ENCODE measurements at places on chromosomes 2 and 18.

- no peak for DNase-seq
These were observed 139.3 kb upstream of the CTNNA2 start for GRCh38 chr2:79373358-79374130.

DNA sequence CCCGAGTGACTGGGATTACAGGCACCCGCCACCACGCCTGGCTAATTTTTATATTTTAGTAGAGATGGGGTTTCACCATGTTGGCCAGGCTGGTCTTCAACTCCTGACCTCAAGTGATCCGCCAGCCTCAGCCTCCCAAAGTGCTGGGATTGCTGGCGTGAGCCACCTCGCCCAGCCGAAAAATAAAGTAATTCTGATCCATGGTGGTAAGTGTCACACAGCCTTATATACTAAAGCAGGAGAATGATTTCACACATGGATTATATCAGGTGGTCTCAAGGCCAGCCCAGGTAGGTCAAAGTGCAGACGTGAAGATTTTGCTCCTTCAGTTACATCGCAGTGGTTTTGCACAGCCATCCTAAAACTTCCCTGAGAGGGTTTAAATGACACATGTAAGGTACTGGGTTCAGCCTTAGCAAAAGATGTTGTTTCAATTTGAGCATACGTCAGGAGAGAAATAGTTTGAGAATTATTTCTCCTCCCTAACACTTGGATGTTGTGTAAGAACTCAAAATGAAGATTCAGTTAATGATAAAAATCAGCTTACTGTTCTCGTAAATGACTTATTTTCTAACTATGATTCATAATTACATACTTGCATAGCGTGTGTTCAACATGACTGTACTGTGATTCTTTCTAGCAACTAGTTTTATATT, 93.0 kb upstream of the SLC39A10 start:
- DNase-seq = peak; percentile 19

GRCh38 chr2:174561972-174562370, 35.6 kb downstream of the WIPF1 start:
- DNase-seq = no peak

- DNase-seq = no peak
These were observed 6.7 kb upstream of the B3GNT2 start for GRCh38 chr2:62189196-62189595.

GRCh38 chr2:117931978-117932377, 81.9 kb downstream of the CCDC93 start:
- no peak for DNase-seq

GRCh38 chr18:34695310-34695709, 14.8 kb upstream of the DTNA start:
- DNase-seq = peak; percentile 78

DNA sequence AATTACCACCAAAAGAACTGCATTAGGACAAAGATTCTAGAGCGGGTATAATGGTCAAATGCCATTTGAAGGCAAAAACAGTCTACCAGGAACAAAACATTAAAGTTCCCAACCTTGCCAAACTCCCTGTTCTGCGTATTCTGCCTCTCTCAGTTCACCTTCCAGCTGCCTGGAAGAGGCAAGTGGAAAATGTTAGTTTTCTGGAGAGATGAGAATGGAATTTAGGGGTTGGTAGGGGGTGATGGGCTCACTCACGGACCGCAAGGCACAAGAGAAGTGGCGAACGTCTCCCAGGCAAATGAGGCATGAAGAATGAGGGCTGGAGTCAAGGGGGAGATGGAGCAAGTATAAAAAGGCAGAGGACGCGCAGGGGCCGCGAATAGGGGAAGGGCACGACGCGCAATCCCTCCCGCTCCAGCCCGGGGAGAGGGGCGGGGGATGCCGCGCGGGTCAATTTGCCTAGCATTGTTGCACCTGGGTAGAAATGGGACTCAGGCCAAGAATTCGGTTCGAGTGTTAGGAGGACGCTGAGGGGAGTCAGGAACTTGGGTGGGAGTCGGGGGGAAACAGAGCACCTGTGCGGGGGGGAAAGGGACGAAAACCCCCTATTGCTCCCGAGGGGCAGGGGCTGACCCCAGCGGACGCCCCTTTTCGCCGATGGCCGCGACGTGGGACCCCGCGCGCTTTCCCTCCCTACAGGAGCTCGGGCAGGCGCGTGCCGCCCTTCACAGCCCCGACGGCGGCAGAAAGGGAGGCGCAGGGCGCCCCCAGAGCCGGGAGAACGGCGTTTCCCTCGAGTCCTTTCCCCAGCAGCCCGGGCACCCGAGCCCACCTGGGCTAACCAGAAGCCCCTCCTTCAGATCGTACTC, 573 bp downstream of the PAIP2B start:
- DNase-seq = peak; percentile 24

DNA sequence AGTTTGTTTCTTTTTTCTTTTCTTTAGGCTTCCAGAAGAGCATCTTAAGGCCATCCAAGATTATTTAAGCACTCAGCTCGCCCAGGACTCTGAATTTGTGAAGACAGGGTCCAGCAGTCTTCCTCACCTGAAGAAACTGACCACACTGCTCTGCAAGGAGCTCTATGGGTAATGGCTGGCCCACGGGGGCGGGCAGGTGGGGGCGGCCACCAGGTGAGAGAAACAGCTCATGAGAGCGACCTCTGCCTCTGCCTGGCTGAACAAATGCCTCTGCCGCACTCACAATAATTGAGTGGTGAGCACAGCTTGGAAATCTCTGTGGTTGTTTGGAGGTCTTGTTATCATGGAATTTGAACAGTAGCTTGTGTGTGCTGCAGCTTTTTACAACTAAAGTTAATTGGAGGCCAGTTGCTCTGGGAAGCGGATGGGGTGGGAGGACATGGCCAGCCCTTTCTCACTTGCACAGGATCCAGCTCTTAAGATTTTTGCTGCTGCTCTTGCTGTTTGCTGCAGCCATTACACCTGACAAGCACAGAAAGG, 70.4 kb downstream of the INPP5D start:
- DNase-seq = no peak

DNA sequence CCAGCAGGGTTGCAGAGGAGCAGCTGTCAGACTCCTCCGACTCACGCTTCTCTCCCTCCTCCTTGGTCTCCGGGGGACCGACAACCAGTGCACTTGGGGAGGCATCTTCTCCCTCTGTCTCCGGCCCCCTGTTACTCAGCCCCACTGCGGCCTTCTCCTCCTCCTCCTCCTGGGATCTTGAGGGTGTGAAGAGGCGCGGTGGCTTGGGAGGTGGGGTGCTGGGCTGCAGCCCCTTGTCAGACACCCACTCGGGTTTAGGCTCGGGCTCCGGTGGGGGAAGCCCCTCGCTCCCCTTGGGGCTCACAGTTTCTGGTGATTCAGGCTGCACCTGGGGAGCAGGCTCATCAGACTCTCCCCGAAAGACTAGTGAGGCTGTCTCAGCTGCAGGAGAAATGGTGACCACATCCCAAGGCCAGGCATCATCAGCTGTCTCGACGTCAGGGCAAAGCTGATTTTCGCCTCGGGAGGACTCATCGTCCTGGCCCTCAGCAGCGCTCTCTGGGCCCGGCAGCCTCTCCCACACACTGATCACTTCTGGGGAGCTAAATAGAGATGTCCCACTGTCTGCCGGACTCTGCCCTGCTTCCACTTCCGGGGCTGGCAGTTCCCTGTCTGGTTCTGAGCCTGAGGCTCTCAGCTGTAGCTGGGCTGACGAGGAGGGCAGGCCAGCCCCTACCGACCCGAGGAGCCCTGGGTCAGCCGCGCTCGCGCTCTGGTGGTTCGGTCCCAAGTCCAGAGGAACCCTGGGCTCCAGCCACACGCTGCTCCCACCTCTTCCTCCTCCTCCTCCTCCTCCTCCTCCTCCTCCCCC, 9.0 kb upstream of the SFXN5 start:
- peak; percentile 30 for DNase-seq

DNA sequence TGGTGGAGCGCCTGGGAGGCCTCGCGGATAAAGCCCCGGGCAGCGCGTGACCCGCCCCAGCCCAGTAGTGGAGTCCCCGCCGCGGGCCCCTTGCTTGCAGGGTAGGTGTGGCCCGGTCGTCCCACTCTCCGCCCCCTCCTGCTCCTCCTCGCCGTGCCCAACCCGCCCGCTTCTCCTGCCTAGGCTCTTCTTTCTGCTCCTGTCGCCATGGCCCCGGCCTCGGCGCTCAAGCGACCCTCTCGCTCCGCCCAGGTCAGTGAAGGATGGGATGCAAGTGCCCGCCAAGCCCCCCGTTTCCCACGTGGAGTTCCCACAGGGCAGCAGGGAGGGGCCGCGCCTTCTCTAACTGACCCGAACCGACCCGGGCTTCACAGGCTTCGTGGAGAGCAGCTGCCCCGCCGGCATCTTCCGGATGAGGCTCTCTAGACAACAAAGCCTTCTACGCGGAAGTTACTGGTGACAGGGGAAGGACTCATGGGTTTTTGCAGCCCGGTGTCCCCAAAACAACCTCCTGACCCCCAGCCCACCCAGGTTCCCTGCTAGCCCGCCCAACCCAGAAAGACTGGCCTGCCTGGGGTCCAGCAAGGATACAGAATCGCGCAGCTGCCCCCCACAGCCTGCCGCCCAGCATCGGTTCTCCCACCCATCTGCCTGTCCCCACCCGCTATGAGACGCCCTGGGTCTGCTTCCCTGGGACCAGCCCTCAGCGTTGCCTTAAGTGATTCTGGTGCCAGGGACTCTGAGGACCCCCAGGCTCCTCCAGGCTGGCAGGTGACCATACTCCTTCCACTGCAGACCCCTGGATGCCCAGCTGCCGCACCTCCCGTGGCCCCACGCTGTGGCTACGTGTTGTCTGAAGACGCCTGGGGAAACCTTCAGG, 32.8 kb downstream of the TTC32 start:
- peak; percentile 35 for DNase-seq

- DNase-seq = no peak
These were observed 7.4 kb upstream of the MBP start for GRCh38 chr18:77140030-77140429.

GRCh38 chr2:17594533-17595401, 54.3 kb downstream of the VSNL1 start:
- no peak for DNase-seq

GRCh38 chr2:68031043-68031442, 31.8 kb downstream of the C1D start:
- DNase-seq = no peak

GRCh38 chr2:137892739-137893138, 71.5 kb upstream of the HNMT start:
- DNase-seq = no peak

- DNase-seq = no peak
These were observed 739.5 kb downstream of the SOCS6 start for GRCh38 chr18:71028285-71028762.

DNA sequence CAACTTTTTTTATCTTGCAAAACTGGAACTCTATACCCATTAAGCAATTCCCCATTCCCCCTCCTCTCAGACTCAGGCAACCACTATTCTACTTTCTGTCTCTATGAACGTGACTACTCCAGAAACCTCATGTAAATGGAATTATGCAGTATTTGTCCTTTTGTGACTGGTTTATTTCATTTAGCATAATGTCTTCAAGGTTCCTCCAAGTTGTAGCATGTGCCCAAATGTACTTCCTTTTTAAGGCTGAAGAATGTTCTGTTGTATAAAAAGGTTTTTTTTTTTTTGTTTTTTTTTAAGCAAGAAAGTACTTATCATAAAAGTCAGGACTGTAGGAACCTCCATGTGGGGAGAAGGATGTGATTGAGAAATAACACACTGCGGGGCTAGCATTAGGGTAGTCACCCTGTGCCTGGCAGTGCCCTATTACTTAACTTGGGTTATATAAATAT, 262.9 kb upstream of the FBXO11 start:
- DNase-seq = no peak

- DNase-seq = no peak
These were observed 83.8 kb downstream of the MGAT5 start for GRCh38 chr2:134337631-134338030.

GRCh38 chr2:25215948-25216679, 47.7 kb upstream of the POMC start:
- peak; percentile 13 for DNase-seq

- DNase-seq = peak; percentile 56
These were observed 173.3 kb downstream of the ANKRD44 start for GRCh38 chr2:197137231-197137630.

- peak; percentile 42 for DNase-seq
These were observed 34.9 kb upstream of the APCDD1 start for GRCh38 chr18:10419420-10420103.

GRCh38 chr2:16173893-16174692, 233.7 kb downstream of the MYCN start:
- DNase-seq = no peak

DNA sequence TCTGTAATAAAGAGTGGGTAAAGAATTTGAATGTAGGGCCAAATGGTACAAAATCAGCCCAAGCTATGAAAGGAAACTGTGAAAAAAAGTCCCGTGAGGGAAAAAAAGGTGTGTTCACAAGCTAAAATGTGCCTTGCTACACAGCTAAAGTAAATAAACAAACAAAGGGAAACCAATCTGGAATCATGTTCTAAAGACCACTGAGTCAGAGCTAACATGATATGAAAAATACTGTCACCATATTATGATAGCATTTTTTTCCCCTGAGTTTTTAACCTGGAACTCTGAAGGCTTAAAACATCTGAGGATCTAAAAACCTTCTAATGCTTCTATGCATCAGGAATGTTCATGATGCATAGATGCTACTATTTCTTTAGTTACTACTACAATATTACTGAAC, 58.8 kb downstream of the SCN1A start:
- DNase-seq = no peak

GRCh38 chr2:62550461-62550860, 44.5 kb upstream of the TMEM17 start:
- no peak for DNase-seq

DNA sequence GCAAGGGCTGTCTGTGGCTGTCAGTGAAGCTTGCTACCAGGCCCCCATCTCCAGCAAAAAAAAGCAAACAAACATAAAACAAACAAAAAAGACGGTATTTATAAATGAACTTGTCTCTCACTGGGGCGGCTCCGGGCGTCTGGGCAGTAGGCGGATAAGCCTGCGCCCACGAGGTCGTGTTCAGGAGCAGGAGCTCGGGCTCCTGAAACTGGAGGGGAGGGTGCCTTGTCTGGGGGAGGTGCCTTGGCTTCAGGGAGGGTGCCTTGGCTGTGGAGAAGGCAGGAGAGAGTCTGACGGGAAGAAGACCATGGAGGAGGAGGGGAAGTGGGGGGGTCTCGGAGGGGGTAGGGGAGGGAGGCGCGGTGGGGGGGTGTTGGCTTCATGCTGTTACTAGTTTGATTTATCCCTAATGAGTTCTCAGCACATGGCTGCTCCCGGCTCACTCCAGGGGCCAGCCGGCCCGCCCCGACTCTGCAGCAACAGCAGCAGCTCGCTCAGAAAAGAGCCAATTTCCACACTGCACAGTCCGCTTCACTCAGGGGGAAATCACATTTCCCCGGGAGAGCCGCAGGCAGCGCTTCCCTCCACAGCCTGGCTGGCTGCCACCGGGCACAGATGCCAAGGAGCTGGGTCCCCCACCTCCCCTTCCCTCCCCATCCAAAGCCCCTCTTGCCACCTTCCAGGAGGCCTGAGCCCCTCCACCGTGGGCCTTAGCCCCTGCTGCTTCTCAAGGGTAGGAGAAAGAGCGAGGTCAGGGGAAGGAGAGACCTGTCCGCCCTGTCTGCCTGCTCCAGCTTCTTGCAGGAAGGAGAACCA, 38.7 kb downstream of the PSD4 start:
- DNase-seq = peak; percentile 62

- DNase-seq = no peak
These were observed 158.6 kb upstream of the RBMS1 start for GRCh38 chr2:160652236-160652635.
